ENCODE measurements at places on chromosomes 13 and 19.

GRCh38 chr19:29439688-29440550 lies 85.9 kb upstream of the VSTM2B start:
- no peak for DNase-seq

- no peak for DNase-seq
Measured at GRCh38 chr13:37289212-37289935, 183.9 kb upstream of the CSNK1A1L start.

GRCh38 chr13:100333141-100333540 lies 244.2 kb downstream of the PCCA start:
- DNase-seq = no peak

DNA sequence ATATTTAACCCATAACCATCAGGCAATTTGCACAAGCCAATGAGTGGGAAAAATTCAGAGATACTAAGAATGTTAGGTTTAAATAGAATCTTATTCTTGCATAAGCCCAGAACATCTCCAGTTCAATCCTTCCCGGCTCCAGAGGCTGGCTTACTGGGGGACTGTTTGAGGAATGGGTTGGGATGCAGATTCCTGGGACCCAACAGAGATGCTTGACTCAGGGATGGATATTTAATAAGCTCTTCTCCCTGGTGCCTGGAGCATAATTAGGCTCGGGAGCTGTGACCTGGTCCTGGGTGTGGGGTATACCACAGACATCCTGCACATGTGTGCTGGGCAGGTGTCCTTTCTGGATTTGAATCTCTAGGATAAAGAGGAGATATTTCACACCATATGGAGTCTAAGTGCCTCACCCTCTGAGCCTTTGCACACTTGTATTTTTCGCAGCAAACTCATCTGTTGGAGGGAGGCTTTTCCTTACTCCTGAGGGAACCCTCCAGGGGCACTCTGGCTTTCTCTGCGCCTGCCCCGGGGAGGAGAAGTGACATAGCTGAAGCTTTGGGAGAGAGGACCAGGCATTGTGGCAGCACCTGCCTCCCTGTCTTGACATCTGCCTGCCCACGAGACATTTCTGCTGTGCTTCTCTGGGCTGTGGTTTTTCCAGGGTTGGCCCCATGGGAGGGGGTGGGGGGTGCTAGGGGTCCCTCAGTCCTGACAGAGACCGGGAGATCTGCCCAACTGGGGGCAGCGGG lies 36.1 kb upstream of the ANKRD10 start:
- no peak for DNase-seq

DNA sequence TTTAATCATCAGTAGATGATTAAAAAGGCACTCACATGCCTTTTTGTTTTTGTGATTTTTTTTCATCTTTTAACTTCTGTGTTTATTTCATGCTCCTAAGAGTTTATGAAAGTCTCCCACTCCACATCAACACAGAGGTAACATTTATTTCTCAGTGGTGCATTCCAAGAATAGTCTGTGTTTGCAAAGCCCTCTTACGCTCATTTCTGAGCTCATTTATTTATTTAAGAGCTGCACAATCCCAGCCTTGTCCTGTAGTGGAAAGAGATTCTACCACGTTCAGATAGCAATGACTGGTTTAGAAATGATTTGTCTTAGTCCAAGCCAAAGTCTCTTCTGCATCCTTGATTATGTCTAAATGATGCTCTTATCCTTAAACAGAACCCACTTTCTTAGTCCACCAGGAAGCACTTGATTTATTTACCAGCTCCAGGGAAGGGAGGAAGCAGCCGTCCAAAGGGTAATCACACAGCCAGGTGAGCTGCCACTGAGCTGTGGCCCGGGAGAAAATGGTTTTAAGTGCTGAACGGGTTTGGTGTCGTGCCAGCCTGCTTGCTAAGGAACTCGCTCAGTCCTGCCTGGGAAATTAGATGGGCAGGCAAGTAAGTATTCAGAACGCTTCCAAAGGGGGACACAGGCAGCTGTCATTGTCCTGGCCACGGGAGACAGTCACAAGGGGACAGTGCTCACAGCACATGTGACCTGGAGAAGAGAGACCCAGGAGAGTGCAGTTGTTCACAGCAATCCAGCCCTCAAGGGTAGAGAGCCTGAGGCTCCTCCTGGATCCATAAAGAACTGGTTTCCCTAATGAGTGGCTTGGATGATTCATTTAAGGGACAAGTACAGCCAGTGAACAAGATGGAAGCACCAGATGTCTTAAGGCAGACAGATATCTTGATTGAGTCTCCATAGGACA lies 131.8 kb upstream of the WASF3 start:
- DNase-seq = no peak

DNA sequence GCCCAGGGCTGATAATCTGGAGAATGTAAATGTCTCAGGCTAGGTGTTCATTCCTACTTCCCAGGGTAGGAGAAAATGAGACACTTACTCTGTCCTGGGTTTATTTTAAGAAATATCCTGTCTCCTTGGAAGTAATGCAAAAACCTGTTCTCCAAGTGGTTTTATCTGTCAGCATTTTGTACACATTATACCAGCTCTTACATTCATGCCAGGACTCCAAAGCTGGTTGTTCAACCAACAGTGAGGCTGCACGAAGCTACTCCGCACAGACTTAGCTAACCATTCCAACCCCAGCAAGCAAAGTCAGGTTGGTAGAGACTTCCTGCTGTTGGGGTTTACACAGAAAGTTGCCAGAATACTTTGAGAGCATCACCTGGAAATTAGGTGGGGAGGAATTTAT lies 55.6 kb downstream of the SLC7A1 start:
- DNase-seq = no peak

GRCh38 chr13:34223984-34224383 lies 406.0 kb downstream of the RFC3 start:
- DNase-seq = no peak

DNA sequence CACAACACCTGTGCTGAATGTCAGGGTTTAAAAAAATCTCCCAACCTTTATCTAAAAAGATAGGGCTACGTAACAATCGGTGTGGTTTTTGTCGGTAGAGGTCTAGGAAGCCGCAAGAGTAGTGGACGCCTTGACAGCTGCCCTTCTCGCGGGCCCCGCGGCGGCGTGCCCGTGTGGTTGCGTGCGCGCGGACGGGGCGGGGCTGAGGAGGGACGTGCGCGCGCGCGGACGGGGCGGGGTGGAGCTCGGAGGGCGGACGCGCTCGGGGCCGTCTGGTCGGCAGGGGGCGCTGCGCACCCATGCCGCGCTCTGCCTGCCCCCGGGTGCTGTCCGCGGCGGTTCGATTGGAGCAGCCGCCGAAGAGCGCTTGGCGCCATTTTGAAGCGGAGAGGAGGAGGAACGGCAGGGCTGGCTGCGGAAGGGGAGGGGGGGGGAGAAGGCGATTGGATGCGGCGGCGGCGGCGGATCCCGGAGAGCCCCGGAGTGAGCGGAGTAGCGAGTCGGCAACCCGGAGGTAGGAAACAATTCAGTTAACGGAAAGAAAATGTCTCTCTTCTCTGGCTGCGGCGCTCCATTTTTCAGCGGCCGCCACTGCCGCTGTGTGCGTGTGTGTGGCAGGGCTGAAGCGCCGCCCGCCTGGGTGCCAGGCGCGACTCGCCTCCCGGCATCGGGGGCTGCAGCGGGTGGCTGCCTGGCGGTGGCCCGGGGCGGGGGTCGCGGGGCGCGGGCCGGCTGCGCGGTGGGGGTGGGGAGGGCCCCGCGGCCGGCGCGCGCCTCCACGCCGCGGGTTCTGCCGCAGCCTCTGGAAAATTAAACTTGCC lies at the start of gene PDS5B:
TSS of gene PDS5B (plus strand) at position 373 of the 821 bp plus-strand sequence. CDS start 62,321 bp downstream, outside the sequence.
- DNase-seq = peak; percentile 98

- DNase-seq = peak; percentile 94
Measured at GRCh38 chr13:48532256-48532505, 699 bp downstream of the RCBTB2 start.

DNA sequence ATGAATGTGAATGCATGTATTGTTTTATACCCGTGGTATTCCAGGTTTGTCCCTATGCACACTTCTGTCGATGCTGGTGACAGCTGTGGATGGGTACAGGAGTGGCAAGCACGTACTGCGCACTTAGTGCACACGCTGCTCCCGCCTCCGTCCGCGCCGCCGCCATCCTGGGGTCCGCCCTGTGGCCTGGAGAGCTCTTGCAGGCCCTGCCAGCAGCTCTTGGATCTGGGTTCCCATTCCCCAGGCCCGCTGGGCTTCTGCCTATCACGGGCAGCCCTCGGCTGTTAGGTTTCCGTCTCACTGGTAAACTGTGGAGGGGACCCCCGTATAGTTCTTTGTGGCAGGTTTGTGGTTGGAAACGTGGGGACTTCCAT lies 4.0 kb downstream of the GNA11 start:
- no peak for DNase-seq

- DNase-seq = no peak
Measured at GRCh38 chr19:17125062-17125727, 49.6 kb downstream of the MYO9B start.

DNA sequence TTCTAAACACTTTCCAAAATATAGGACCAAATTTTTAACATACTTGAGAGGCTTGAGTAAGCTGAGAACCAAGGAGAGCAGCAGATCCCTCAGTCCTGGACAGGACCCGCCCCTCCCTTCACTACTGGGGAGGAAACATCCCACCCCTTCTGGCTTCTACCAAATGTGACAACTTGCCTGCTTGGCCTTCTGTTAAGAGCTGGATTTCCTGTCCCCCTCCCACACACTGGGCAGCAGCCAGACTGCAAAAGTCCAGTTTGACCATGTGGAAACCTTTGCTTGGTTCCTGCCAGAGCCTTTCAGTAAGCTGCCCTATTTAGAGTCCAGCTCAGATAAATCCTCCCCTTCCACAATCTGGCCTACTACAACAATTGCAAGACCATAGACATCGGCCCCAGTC lies 84.3 kb downstream of the FGF14 start:
- DNase-seq = no peak

DNA sequence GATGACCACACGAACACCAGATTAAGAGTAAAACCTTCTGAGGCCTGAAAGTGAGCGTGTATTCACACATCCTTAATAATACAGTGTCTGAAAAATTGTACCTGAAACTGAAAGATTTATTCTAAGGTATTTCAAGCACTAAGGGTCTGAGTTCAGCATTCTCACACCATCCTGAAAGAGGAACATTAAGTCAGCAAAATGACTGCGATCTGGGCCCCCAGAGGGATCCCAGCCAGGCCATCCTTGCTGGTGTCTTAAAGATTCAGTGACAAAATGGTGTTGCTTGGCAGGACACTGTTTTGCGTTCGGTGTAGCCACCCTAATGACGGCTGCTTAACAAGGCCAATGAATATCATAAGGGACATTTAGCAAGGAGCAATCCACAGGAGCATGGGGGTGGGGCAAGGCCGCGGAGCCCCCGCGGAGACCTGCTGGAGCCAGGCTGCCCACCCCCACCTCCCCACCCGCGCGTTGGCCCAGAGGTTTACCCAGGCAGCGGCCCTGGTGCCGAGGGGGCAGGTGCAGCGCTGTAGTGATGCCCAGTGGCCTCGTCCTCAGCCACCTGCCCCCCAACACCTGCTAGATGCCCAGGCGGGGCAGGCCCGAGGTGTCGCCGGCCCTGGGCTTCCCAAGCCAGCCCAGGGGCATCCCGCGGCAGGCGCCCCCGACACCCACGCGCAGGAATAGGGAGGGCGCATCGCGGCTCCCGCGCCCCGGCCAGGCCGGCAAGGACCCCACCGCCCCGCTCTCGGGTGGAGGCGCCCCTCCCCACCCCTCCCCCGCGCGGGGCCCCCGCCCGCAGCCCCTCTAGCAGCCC lies 742 bp downstream of the NALCN start:
- peak; percentile 62 for DNase-seq

- DNase-seq = no peak
Measured at GRCh38 chr13:89746554-89746953, 1600.9 kb upstream of the MIR17HG start.

DNA sequence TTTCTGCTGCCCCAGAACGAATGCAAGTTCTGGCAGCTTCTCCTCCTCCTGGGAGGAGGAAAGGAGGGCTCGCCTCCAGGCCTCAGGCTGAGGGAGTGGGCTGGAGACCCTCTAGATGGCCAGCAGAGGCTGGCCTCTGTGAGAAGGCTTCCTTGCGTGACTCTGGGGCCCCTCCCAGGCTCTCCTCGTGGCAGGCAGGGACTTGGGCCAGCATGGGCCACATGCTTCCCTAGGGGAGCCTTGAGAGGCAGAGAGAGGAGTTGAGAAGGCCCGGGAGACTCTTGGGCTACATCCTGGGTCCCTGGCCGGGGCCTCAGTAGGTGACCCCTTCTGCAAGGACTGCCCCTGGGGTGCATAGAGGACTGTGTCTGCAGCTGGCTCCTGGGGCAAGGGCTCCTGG lies 25.9 kb downstream of the LYL1 start:
- no peak for DNase-seq

GRCh38 chr13:45068036-45069001 lies 52.0 kb upstream of the GTF2F2 start:
- no peak for DNase-seq

- no peak for DNase-seq
Measured at GRCh38 chr19:35754370-35755130, 2.3 kb downstream of the HSPB6 start.

- no peak for DNase-seq
Measured at GRCh38 chr13:41061914-41062837, 867 bp downstream of the WBP4 start.

DNA sequence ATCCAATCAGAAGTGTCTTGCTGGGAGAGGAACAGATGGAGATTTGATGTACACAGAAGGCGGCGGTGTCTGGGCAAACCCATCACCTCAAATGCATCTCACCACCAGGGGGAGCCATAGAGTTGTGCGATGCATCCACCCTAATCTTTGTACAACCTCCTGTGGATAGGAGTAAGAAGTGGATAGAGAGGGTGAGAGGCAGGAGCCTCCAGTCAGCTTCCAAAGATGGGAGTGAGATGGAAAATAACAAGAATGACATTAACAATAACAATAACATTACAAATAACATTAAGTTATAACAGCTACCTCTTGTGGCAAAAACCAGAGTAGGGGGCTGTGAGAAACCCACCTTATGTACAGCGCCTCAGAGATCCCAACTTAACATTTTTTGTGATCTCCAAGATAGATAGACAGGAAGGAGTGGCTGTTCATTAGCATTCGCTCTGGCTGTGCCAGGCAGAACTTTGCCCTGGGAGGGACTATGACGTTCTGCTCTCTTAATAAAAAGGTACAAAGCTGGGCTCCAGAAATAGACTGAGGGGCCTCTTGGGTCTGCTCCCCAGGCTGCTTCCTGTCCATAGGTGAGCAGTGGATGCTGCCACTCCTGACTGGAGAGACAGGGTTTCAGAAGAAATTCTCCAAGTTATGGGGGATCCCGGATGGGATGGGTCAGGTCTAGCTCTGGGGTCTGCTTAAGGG lies 5.2 kb upstream of the CEACAM18 start:
- DNase-seq = peak; percentile 95

- DNase-seq = peak; percentile 94
Measured at GRCh38 chr19:6744381-6745301, 5.2 kb downstream of the TRIP10 start.

GRCh38 chr19:17021793-17022590 lies 4.6 kb downstream of the CPAMD8 start:
- DNase-seq = no peak

GRCh38 chr13:108963846-108964600 lies 334.6 kb downstream of the MYO16 start:
- no peak for DNase-seq

DNA sequence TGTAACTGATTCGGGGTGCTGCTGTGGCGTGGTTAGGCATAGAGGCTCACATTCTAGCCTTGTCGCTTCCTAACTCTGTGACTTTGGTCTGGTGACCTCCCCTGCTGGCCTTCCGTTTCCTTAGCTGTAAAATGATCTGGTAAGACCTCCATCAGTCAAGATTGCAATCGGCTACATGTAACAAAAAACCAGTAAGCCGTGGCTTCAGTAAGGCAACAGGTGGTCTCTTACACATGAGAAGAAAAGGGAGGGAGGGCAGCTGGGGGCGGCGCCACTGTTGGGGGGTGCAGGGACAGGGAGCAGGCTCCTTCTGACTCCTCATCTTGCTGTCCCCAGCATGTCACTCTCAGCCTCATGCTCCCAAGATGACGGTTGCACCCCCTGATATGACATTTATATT lies 148.0 kb downstream of the SIPA1L3 start:
- no peak for DNase-seq

- DNase-seq = no peak
Measured at GRCh38 chr19:5024282-5024681, 55.4 kb downstream of the KDM4B start.
